ENCODE measurements at places on chromosomes 16 and 17. TPM values are rescaled to one million over a fixed set of nuclear protein-coding genes. Genes with fewer than 3 reads are reported as not detected.

The CHRNE gene
- total RNA-seq, result 0.72 TPM

The TERB1 gene
- not detected for total RNA-seq

The NDUFAF8 gene
- 16.8 TPM for total RNA-seq

The GLTPD2 gene
- total RNA-seq, result not detected

The ALOX12 gene
- total RNA-seq, result not detected

The SBK1 gene
- not detected for total RNA-seq

The CDK5R1 gene
- total RNA-seq, result 1.5 TPM

The CCDC78 gene
- 1.6 TPM for total RNA-seq

The GP2 gene
- total RNA-seq, result not detected

The SEPTIN12 gene
- total RNA-seq, result not detected

The SLC13A2 gene
- total RNA-seq, result not detected

The ELP5 gene
- total RNA-seq, result 22.5 TPM

The DHX58 gene
- 10.4 TPM for total RNA-seq

The ESRP2 gene
- 1.1 TPM for total RNA-seq

The TRPV2 gene
- 32.7 TPM for total RNA-seq

The CES1 gene
- total RNA-seq, result 5.6 TPM

The KRTAP16-1 gene
- not detected for total RNA-seq

The RNF222 gene
- total RNA-seq, result not detected

The ZFHX3 gene
- 7.0 TPM for total RNA-seq

The TUBD1 gene
- total RNA-seq, result 8.7 TPM

The KRT36 gene
- not detected for total RNA-seq

The GLP2R gene
- not detected for total RNA-seq

The TBC1D3L gene
- 2.2 TPM for total RNA-seq

The ACSM2A gene
- not detected for total RNA-seq

The TMEM114 gene
- total RNA-seq, result not detected

The PRM1 gene
- total RNA-seq, result not detected

The SHISA9 gene
- total RNA-seq, result not detected

The SPATA22 gene
- not detected for total RNA-seq

The KRT39 gene
- not detected for total RNA-seq

The SMCR8 gene
- total RNA-seq, result 12.2 TPM

Data from cardiac atrium fibroblast (primary cell).